Left renal pelvis (tissue), 4 donors: ENCODE measurements at places on chromosomes 7 and 10. TPM values are rescaled to one million over a fixed set of nuclear protein-coding genes. Genes with fewer than 3 reads are reported as not detected.

DNA sequence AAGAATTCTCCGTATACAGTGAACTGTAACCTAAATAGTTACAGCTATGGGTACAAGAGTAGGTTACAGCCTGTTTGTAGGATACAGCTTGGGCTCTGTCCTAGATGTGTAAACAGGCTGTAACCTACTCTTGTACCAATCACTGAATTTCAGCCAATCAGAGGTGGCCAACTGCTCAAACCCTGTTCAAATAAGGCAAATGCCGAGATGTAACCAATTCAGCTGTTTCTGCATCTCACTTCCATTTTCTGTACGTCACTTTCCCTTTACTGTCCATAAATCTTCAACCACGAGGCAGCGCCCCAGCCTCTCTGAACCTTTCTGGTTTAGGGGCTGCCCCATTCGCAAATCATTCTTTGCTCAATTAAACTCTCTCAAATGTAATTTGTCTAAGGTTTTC is 8.3 kb upstream of the MMP21 start:
- DNase-seq = no peak

- no peak for DNase-seq
These were observed 130.7 kb downstream of the REEP3 start for GRCh38 chr10:63651864-63652263.

- DNase-seq = no peak
These were observed 19.7 kb downstream of the RPS24 start for GRCh38 chr10:78053211-78053868.

DNA sequence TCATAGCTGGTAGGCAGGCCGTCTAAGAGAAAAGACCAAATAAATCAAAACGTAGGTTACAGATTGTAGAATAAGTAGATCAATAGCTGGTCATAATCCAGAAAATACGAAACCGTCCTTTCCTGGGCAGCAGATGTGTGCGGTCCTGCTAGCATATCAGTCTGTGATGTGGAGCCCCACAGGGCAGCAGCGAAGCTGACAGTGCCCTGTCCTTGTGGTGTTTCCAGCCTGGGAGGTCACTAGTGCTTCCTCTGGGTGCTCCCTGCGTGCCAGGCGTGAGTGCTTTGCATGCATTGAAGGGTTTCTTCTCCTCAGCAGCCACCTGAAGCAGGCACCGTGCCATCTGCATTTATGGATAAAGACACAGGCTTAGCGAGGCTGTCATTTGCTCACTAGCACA is 41.7 kb downstream of the IL15RA start:
- no peak for DNase-seq

- DNase-seq = no peak
These were observed 67.7 kb downstream of the ZMIZ1 start for GRCh38 chr10:79136236-79137005.

- no peak for DNase-seq
These were observed 89.3 kb downstream of the NPSR1 start for GRCh38 chr7:34747176-34747781.

GRCh38 chr10:21494191-21495001 is 31.1 kb downstream of the SKIDA1 start:
- DNase-seq = no peak

- DNase-seq = no peak
These were observed 86.4 kb upstream of the ELMO1 start for GRCh38 chr7:37534893-37535610.

- DNase-seq = no peak
These were observed 27.8 kb downstream of the KLF6 start for GRCh38 chr10:3757250-3757637.

GRCh38 chr7:85306115-85306514 is 119.3 kb upstream of the SEMA3D start:
- no peak for DNase-seq

- peak; percentile 60 for DNase-seq
These were observed 254.1 kb downstream of the TNS3 start for GRCh38 chr7:47327698-47328391.

Gene PTPRZ1
- 1.2 TPM for polyA plus RNA-seq

Gene SFTPA1
- polyA plus RNA-seq = not detected
